ENCODE measurements at places on chromosomes 16 and 17. TPM values are rescaled to one million over a fixed set of nuclear protein-coding genes. Genes with fewer than 3 reads are reported as not detected.

GRCh38 chr17:7972131-7972785 is 30.2 kb upstream of the GUCY2D start:
- DNase-seq = no peak

GRCh38 chr17:56502120-56502654 is 91.3 kb upstream of the NOG start:
- no peak for DNase-seq

DNA sequence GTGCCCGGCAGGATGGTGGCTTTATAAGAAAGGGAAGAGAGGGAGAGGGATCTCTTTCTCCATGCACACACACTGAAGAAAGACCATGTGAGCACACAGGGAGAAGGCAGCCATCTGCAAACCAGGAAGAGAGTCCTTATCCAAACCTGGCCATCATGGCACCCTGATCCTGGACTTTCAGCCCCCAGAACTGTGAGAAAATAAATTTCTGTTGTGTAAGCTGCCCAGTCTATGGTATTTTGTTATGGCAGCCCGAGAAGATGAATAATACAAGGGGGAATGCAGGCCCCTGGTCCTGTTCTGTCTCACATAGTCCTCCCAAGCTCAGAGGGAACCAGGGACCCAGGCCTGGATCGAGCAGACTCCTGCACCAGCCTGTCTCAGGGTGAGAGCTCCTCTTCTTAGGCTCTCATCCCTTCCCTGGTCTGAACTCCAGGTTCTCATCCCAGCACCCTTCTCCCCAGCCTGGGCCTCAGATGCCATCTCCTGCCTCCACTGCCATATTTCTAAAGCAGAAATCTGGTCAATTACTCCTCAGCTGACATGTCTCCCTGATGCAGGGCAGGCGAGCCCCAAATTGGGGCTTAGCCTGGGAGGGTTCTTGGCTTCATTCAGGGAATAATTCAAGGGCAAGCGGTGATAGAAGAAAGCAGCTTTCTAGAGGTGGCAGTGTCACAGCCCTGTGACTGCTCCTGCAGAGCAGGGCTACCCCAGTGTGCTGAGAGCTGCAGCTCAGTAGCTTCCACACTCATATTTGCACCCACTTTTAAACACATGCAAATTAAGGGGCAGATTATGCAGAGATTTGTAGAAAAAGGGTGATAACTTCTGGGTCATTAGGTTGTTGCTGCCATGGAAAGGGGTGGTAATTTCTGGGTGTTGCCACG is 28.8 kb downstream of the IGFBP4 start:
- DNase-seq = no peak

GRCh38 chr17:43839670-43840108 is 6.7 kb upstream of the MPP3 start:
- no peak for DNase-seq

DNA sequence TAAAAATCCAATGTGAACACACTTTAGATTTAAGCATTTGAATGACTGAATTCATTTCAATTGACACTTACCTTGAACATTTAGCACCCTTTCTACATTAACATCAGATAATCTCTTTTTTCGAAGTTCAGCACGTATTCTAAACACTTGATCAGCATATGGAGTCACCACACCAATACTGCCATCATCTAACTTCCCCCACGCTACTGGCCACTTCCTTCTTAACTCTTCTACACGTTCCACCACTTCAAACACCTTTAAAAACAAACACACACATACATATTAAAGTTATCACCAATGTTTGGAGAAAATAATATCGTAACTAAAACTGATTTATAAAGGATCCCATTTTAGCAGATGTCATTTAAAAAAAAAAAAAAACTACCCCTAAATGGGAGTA is 93.5 kb downstream of the CACNG1 start:
- no peak for DNase-seq

DNA sequence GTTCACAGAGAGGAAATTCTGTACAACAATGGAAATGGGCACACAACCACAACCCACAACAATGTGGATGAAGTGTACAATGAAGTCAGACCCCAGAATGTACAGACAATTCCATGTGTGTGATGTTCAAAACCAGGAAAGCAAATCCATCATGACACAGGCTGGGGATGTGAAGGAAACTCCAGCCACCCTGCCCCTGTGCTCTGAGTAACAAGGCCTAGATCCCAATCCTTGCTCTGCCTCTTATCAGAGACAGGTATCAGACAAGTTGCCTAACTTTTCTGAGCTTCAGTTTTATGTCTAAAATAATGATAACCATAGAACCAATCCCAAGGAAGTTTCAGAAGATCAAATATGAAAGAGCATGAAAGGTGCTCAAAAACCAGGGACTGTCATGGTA is 1.8 kb upstream of the C16orf95 start:
- DNase-seq = no peak

DNA sequence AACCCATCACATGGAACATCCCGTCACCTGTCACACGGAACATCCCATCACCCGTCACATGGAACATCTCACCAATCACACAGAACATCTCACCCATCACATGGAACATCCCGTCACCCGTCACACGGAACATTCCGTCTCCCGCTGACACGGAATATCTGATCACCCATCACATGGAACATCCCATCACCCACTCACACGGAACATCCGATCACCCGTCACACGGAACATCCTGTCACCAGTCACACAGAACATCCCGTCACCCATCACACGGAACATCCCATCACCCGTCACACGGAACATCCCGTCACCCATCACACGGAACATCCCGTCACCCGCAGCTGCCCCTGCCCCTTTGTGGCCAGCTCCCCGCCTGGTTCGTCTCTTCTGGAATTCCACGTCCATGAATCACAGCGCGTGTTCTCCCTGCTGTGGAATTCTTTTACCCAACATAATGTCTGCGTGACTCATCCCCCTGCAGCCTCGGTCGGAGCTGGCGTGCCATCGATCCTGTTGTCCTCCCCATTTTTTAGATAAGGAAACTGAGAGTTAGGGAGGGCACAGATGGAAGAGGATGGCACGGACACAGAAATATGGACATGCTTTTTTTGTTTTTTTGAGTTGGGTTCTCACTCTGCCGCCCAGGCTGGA is 5.6 kb downstream of the CPNE7 start:
- no peak for DNase-seq

GRCh38 chr17:28973425-28973824 is 22.1 kb upstream of the PHF12 start:
- no peak for DNase-seq

GRCh38 chr16:50925758-50926357 is 184.0 kb downstream of the CYLD start:
- DNase-seq = no peak

GRCh38 chr16:1007284-1007850 is 25.8 kb downstream of the SOX8 start:
- no peak for DNase-seq

DNA sequence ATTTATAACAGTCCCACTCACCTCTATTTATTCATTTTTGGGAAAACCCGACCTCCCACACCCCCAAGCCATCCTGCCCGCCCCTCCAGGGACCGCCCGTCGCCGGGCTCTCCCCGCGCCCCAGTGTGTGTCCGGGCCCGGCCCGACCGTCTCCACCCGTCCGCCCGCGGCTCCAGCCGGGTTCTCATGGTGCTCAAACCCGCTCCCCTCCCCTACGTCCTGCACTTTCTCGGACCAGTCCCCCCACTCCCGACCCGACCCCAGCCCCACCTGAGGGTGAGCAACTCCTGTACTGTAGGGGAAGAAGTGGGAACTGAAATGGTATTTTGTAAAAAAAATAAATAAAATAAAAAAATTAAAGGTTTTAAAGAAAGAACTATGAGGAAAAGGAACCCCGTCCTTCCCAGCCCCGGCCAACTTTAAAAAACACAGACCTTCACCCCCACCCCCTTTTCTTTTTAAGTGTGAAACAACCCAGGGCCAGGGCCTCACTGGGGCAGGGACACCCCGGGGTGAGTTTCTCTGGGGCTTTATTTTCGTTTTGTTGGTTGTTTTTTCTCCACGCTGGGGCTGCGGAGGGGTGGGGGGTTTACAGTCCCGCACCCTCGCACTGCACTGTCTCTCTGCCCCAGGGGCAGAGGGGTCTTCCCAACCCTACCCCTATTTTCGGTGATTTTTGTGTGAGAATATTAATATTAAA is 638 bp upstream of the TMEM88 start:
- no peak for DNase-seq

DNA sequence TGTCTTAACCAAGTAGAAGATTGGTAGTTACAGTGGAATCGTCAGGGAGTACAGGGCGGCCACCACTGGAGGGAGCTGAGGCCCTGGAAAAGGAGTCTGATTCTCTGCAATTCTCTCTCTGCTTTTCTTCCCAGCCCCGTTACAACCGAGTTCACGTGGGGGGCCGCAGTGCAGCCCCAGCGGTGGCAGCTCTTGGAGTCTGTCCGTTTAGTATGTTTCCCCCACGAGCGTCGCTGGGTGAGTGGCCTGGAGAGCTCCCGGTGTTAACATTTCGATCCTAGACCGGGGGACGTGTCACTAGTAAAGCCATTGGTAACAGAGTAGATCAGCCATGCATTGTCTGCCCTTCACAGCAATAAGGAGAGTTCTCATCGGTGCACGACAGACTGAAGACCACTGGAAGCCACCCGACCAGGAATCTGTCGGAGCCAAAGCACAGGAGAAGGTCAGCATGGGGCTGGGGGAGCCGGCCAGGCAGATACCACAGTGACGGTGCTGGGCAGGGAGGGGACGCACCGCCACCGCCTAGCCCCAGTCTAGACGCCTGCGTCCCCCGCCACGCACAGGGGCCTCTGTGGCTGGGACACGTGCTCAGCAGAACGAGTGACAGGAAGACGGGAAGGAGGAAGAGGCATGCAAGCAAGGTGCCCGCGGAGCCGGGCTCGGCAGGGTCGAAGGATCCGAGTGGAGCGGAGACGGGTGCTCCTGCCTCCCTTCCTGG is 15.7 kb downstream of the SLC16A3 start:
- DNase-seq = no peak

DNA sequence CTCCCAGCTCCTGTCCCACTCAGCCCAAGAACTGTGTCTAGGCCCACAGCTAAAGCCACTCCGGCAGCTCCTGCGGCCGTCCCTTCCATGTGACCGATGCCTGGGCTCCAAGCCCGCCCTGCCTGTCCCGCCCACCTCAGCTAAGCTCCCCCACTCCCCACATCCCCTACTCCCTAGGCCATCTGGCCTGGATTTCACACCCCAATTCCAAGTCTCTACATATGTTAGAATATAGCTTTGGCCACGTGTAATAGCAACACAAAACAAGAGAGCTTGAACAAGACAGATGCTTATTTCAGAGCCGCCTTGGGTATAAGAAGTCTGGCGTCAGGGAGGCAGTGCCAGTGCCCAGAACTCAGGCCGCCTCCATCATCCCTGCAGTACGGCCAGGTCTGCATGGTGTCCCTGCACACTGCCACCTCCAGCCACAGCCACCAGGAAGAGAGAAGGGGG is 30.0 kb upstream of the USP22 start:
- DNase-seq = no peak

Gene TNS4
- not detected for total RNA-seq

Gene SUMO2
- total RNA-seq = 675 TPM

Gene EVPL
- total RNA-seq = 0.46 TPM

Gene HSD11B2
- 11.3 TPM for total RNA-seq
